ENCODE measurements at places on chromosomes 1 and 21. TPM values are rescaled to one million over a fixed set of nuclear protein-coding genes. Genes with fewer than 3 reads are reported as not detected.
A peak's percentile ranks its signal among the peaks of the same experiment; 100 is the strongest.

The NPHS2 gene
- not detected for total RNA-seq

The PLEKHN1 gene
- total RNA-seq: 0.85 TPM

DNA sequence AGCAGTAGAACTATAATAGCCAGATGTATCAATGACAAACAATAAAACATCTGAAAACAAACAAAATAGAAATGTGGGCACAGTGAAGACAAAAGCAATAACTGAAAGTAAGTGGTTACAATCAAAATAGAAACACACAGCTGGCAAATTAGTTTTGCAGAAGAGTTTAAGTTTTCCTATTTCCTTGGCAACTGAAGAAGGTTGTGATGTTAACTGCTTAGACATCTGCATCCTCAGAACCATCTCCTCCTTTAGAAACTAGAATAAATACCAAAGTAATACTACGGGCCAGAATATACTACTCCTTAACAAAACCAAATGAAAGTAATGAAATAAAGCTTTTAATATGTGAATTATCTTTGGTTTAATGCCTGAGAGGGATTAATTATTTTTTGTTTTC, 605.5 kb downstream of the LTN1 start:
- DNase-seq: no peak

DNA sequence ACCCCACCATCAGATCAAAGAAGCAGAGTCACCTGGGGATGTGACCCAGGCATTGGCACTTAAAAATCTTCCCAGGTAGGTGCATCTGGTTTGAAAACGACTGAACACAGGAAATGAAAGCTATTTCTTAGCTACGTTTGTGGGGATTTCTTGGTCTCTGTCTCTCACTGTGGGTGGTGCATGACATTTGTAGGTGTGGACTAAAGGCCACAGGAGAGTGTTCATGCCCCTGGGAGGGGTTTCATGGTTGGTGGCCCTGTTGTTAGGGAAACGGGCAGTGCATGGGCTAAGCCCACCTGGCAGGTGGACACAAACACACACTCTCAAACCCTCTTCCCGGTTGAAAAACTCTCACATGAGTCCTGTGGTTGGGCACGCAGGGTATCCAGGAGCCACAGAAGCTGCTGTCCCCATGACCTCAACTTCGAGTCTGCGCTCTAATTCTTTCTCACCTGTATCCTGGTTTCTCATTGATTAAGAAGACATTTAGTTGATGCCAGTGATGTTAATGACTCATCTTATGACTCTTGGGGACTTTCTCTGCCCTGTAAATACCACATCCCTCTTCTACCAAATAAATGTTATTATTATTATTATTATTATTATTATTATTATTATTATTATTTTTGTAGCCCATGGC, 119.4 kb downstream of the MRPS6 start:
- DNase-seq: peak; percentile 15

GRCh38 chr1:26772687-26773086, 15.1 kb upstream of the PIGV start:
- DNase-seq: no peak

GRCh38 chr1:145995964-145996432, 381 bp downstream of the TXNIP start:
- DNase-seq: no peak
